Uterus (tissue), 4 donors: ENCODE measurements at places on chromosomes 5 and 9. TPM values are rescaled to one million over a fixed set of nuclear protein-coding genes. Genes with fewer than 3 reads are reported as not detected.

Gene FOXD1
- total RNA-seq: 1.3 TPM

Gene AGXT2
- total RNA-seq: not detected

DNA sequence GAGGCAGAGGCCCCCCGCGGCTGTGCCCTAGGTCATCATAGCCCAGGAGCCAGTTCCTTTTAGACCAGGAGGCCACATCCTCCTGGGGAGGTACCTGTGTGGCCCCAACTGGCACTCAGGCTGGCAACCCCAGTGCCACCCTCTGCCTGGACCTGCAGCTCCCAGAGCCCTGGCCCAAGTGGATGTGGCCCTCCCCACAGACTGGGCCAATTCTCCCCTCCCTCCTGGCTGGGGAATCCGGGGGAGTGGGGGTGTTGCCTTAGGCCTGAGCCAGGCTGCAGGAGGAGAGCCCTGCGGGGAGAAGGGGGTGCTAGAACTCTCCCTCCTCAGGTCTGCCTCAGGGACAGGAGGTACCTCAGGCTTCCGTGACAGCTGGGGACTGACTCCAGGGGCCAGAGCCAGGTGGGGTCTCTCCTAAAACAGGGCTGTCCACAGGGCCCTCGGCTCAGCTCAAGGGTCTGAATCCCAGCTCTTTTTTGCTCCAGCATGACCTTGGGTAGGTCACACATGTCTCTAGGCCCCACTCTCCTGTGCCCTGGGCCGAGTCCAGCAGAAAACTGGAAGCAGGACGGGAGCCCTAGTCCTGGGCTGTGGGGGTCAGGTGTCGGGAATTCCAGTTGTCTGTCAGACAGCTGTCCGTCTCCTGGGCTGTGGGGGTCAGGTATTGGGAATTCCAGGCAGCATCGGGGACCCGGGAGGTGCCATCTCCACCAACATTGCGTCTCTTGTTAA is 9.6 kb downstream of the DNLZ start:
- peak; percentile 63 for DNase-seq

GRCh38 chr5:167128581-167128980 is 1162.9 kb upstream of the WWC1 start:
- DNase-seq: no peak

DNA sequence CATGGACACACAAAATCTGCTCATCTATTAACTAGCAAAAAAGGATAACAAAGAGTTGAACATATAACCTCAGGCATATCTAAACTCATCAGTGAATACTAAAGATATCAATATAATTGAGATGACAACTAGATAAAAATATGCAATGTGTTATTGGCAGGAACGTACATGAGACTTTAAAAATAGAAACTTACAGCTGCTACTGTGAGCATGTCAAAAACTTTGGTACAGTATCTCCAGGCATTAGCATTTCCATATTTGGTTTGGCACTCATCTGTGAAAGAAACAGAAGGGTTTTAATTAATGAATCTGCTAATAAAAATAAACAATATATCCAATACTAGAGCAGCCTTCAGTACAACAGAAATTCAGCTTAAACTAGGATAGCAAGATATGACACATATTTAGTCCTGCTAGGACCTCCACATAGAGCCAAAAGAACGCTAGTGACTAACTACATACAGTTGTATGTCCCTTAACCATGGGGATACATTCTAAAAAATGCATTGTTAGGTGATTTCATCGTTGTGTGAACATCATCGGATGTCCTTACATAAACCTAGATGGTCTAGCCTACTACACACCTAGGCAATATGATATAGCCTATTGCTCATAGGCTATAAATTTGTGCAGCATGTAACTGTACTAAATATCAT is 10.5 kb upstream of the SCAI start:
- DNase-seq: no peak

DNA sequence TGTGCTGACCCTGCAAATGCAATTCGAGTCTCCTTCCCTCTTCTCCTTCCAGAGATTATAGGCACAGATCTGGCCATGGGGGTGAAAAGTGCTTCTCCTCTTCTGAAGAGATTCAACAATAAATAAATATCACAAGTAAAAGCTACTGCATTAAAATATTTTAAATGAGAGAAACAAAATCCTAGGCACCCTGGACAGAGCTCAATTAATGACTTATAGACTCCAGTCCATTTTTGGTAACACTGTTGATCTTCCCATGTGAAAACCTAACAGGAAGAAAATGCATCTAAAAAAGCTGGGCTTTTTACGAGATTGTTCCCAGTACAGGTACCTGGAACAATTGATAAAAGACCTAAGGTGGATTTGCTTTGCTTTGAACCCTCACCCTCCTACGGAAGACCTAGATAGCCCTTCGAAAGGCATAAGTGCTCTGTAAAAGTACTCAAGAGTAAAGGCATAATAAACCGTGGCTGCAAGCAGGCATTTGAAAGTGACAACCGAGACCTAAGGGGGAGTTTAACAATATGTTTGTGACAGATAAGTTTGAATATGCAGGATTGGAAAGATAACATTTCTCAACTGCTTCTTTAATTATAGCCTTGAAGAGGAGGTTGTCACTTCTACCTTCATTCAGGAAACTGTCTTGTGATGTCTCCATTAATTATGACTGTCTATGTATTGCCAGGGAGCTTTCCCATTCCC is 29.4 kb upstream of the MED10 start:
- no peak for DNase-seq

- no peak for DNase-seq
These were observed 199.6 kb downstream of the SMARCA2 start for GRCh38 chr9:2214707-2215106.
